ENCODE measurements at places on chromosomes 16 and 17.

DNA sequence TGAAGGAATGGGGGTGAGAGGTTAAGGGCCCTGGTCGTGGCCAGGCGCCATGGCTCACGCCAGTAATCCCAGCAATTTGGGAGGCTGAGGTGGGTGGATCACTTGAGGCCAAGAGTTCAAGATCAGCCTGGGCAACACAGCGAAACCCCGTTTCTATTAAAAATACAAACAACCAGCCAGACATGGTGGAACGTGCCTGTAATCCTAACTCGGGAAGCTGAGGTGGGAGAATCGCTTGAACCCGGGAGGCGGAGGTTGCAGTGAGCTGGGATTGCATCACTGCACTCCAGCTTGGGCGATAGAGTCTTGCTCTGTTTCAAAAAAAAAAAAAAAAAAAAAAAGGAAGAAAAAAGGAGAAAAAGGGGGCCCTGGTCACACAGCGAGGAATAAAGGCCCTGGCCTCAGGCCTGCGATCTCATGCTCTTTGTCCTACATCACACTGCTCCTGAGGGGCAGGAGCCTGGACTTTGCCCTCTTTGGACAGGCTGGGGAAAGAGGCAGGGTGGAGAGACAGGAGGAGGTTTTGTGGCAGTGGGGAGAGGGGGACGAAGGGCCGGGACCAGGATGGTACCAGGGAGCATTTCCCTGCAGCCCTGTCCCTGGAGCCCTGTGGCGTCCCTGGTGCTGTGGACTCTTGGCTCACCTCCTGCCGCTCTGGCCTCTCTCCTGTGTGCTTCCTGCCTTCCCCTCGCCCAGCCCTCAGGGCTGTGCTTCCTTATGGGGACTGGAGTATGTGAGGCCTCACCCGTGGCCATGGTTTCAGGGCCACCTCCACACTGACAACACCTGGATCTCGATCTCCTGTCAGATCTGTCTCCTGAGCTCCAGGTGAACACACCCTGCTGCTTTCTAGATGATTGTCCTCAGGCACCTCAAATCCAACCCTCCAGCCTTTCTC, 19.7 kb upstream of the SLC25A19 start:
- no peak for DNase-seq

GRCh38 chr16:57637424-57637823, 9.0 kb downstream of the ADGRG1 start:
- no peak for DNase-seq

GRCh38 chr17:82440991-82441627, 9.4 kb downstream of the CYBC1 start:
- DNase-seq: peak; percentile 50

DNA sequence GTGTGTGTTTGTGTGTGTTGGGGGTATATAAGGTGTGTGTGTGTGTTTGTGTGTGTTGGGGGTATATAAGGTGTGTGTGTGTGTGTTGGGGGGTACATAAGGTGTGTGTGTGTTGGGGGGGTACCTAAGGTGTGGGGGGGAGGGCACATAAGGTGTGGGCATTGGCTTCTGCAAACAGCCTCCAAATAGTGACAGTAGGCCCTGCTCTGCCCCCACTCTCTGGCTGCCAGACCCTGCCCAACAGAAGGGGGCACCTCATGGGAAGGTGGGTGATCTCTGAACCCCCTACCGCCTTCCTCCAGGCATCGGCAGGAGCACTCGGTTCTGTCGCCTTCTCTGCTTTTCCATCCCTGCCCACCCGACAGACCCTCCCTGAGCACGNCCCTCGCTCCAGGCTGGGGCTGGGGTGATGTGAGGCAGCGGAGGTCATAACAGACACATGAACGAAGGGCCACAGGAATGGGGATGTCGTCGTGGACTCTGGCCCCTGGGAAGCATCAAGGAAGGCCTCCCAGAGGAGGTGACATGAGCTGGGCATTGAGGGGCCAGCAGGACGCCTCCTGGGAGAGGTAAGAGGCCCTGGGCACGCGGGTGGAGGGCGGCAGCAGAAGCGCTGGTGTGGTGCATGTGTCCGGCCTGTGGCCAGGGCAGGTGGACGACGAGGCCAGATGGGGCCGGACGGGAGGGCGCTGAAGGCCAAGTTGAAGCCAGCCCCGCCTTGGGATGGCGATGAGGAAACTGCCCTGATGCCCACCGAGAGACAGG, 136.6 kb upstream of the RPH3AL start:
- no peak for DNase-seq

DNA sequence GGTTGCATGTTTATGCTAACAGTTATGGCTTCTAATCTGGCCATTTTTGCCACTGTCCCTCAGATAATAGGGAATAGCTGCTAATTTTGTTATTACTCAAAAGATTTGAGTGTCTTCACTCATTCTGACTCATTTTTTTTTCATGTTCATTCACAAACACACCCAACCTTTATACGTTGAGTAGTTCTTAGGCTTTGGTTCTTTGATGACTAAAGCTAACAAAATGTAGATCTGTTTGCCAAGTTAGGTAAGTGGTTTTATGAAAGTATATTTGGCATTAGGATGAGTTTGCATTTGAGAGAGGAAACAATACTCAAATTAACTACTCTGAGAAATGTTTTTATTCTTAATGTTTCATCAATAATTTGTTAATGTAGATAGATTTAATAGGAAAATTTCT, 3.6 kb downstream of the MAP2K4 start:
- no peak for DNase-seq

DNA sequence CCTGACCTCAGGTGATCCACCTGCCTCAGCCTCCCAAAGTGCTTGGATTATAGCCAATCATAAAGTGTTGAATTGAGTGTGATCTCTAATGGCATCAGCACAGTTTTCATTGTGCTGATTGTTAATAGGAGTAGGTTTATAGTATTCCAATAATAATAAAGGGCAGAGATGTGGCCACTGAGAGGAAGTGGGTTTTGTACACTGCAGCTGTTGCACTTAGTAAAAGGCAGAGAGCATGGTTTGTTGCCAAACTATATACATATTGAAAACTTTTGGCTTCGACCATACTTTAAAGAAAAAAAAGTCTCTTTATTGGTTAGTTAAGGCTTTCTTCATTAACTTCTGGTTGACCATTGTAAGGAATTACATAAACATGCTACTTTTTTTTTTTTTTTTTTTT, 185.9 kb downstream of the CDK5R1 start:
- DNase-seq: peak; percentile 14

DNA sequence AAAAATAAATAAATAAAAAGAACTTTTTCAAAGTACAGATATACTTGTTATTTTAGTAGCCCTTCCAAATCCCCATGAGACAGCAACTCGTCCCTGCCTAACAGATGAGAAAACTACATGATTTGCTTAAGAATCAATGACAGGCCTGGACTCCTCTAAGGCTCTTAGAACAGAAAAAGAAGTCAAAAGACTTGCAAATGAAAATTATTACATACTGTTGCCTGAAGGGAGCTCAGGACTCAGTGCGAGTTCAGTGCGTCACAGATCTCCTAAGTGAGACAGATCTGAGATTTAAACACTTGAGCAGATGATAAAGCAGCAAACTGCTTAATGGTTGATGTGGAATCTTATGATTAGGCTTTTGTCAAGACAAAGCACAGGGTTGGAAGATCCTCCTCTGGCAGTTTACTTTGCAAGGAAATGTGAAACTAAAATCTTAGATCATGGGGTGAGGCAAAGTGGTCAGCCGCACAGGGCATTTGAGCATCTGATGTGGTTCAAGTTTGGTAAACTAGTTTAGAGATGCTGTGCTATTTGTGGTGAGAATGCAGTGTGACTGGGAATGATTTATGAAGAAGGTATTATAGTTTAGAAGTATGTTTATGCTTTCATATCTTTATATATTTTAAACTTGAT, 138.1 kb downstream of the TRIM37 start:
- DNase-seq: no peak

DNA sequence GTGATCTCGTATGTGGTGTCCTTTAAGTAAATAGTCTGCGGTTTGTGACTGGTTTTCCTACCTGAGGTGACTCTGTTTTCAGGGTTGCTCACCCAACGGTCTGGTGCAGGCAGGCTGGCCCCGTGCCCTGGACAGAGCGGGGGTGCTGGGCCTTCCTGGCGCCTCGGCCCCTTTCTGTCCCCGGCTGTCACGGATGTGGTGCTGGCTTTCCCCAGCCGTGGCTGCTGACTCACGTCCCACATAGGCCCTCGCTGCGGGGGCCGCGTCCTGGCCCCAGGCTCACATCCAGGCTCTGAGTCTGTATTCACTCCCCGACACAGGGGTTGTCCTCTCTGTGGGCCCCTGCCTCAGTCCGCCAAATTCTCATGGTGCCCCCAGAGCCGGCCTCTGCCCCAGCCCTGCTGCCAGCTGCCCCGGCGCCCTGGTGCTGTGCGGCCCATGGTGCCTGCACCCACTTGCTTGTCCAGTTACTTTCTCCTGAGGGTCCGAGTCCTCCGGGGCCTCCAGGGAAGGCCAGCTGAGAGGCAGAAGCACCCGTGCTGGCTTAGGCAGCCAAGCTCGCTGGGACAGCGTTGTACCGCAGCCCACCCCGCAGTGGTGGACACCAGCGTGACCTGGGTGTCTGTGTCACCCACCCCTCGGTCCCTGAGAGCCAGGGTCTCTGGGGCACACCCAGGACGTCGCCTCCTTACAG, 5.9 kb downstream of the CHMP6 start:
- no peak for DNase-seq

GRCh38 chr17:50955160-50955559, 89.0 kb upstream of the TOB1 start:
- no peak for DNase-seq

GRCh38 chr17:77245162-77245926, 104.6 kb downstream of the SEC14L1 start:
- no peak for DNase-seq

- DNase-seq: no peak
Observed at GRCh38 chr16:53827741-53828140, 123.8 kb downstream of the FTO start.

- no peak for DNase-seq
Observed at GRCh38 chr16:67865318-67865717, 7.5 kb upstream of the EDC4 start.

- DNase-seq: no peak
Observed at GRCh38 chr16:8936421-8936820, 27.3 kb downstream of the USP7 start.

GRCh38 chr17:75557852-75558665, 29.5 kb upstream of the MYO15B start:
- no peak for DNase-seq

DNA sequence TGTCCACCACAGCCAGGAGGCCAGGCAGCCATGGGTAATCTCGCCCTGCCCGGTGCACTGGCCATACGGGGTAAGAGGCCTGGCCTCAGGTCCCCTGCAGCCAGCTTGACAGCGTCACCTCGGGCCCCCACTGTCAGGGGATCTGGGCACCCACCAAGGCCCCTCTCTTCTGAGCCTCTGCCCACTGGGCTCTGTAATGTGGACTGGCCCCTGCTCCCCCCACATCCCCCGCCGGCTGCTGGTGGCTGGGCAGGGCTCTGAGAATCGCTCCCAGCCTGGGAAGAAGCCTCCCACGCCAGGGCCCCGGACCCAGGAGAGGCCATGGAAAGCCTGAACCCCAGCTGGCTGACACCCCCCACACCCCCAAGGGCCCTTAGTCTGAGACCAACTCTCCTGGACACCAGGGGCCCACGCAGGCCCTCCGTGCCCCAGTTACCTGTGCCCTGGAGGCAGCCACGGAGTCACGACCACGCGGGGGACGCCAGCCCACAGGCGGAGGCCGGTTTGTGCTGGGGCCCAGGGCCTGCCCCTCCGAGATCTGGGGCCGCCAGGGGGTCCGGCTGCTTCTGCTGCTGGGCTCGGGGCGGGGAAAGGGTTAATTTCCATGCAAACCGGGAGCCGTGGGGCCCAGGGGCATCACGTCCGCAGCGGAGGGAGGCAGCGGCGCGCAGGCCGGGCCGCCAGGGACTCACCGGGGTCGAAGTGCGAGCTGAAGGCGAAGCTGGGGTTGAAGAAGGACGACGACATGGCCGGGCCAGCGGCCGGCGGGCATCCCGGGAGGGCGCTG, at the start of gene PVALEF:
Gene PVALEF, plus strand, starts transcription at position 262 of the 787 bp plus-strand sequence. CDS start 15,720 bp downstream, outside the sequence.
- no peak for DNase-seq

GRCh38 chr17:49055181-49055927, 58.2 kb downstream of the IGF2BP1 start:
- no peak for DNase-seq

DNA sequence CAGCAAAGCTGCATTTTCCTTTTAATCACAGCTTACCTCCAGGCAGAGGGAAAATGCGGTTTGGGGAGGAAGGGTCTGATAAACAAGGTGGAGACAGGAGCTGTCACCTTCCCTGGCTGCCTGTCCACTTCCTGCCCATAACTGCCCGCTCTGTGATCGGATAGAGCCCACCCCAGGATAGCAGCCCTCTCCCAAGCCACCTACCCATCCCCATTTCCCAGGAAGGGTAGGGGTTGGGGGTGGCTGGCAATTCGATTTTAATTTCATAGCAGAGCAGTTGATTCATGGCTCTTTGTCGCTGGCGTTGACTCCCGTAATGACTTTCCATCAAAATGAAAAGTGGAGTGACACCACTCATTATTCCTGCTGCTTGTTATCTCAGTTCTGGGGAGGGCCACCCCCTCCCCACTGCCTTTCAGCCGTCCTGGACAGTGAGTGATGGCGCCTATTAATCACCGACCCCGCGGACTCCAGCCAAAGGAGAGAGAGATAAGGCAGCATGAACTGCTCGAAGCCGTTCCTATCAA, 11.2 kb downstream of the CDK5RAP3 start:
- DNase-seq: no peak

GRCh38 chr17:21035406-21035805, 7.4 kb downstream of the USP22 start:
- DNase-seq: no peak

DNA sequence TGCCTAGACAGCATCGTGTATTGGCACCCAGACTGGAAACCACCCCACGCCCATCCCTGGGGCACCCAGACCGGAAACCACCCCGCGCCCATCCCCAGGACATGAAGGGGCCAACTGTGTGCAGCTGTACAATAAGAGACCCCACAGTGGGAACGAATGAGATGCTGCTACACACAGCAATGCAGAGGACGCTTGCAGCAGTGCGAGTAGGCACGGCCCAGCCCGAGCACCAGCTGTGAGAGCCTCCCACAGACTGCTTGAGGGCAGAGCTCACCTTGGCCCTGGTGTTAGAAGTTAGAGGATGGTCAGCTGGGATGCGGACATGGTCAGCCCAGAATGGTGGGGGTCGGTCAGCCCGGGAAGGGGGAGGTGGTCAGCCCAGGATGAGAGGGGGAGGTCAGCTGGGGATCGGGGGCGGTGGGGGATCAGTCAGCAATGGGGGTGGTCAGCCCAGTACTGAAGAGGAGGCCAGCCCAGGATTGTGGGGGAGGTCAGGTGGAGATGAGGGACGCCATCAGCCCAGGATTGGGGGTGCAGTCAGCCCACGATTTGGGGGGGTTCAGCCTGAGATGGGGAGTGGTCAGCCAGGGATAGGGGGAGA, 340.0 kb downstream of the C16orf95 start:
- no peak for DNase-seq

- no peak for DNase-seq
Observed at GRCh38 chr17:1605681-1606351, 22.8 kb downstream of the SLC43A2 start.
